Mucosa of descending colon (tissue), 3 donors: ENCODE measurements at places on chromosomes 5 and 9. TPM values are rescaled to one million over a fixed set of nuclear protein-coding genes. Genes with fewer than 3 reads are reported as not detected.

PCDH12 gene
- 1.2 TPM for total RNA-seq

- no peak for DNase-seq
Observed at GRCh38 chr5:165328846-165329245, 1823.4 kb downstream of the MAT2B start.

GRCh38 chr5:89435347-89435746 is 552.4 kb upstream of the MEF2C start:
- DNase-seq = no peak

DNA sequence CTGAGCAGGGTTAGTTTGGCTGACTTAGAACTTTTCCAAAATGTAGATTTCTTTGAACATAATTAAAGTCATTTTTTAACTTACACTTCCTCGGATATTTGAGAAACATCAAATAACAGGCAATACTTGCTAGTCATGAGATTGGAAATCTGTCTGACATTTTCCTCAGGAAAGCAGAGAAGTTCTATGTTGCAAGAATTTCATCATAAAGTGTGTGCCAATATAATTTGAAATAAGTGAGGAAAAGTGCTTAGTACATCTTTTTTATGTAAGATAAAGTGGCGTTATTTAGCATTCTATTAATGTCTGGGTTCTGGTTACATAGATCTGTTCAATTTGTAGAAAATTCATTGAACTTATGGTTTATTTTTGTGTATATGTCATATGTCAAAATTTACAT is 48.7 kb upstream of the C5orf47 start:
- DNase-seq = no peak

- no peak for DNase-seq
Observed at GRCh38 chr5:67030289-67031056, 166.1 kb downstream of the CD180 start.

- DNase-seq = no peak
Observed at GRCh38 chr9:134601764-134602163, 39.8 kb upstream of the COL5A1 start.

- DNase-seq = no peak
Observed at GRCh38 chr5:68252673-68253623, 37.4 kb downstream of the PIK3R1 start.

- DNase-seq = no peak
Observed at GRCh38 chr5:11234501-11234911, 473.5 kb upstream of the DAP start.

GRCh38 chr5:80097451-80097850 is 62.3 kb downstream of the THBS4 start:
- no peak for DNase-seq

C9orf50 gene
- not detected for total RNA-seq

- DNase-seq = no peak
Observed at GRCh38 chr5:110751902-110752762, 13.3 kb downstream of the SLC25A46 start.

- no peak for DNase-seq
Observed at GRCh38 chr9:14563902-14564624, 129.2 kb downstream of the ZDHHC21 start.
